ENCODE measurements at places on chromosomes 6 and 20. TPM values are rescaled to one million over a fixed set of nuclear protein-coding genes. Genes with fewer than 3 reads are reported as not detected.

GRCh38 chr20:12535316-12535715 is 473.5 kb upstream of the SPTLC3 start:
- H3K4me1 ChIP-seq = no peaks in the 10 kb centered on the region
- no peak for DNase-seq
- H3K36me3 ChIP-seq = no peaks in the 10 kb centered on the region

DNA sequence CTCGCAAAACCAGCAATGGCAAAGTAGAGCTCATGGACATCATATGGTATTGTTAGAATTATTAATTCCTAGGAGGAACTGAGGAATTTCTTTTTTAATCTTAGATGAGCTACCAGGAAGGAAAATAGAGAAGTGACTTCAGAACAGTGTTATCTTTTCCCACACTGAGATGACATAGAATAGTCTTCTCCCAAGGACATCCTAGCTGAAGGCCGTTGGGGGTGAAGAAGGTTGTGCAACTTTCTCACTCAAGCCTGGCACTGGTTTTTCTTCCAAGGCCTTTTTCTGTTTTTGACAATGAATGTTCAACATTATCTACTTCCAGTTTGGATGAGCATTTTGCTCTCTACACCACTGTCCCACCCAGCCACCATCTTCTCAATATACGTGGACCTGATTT is 35.8 kb upstream of the MAS1 start:
- DNase-seq = no peak
- no peaks in the 10 kb centered on the region for H3K36me3 ChIP-seq
- no peak overlapping the region for H3K27ac ChIP-seq
- H3K4me1 ChIP-seq = no peaks in the 10 kb centered on the region
- no peak overlapping the region for H3K4me3 ChIP-seq
- H3K27me3 ChIP-seq = peaks cover 22% of the 10 kb centered on the region

Gene MAP7
- total RNA-seq = 0.45 TPM

- H3K4me3 ChIP-seq = no peak overlapping the region
- peak overlapping the region; percentile 68 for H3K27ac ChIP-seq
- no peak for DNase-seq
Measured at GRCh38 chr6:42260396-42260888, 42.8 kb upstream of the MRPS10 start.

- H3K36me3 ChIP-seq = no peaks in the 10 kb centered on the region
- no peak overlapping the region for H3K4me3 ChIP-seq
- H3K4me1 ChIP-seq = no peaks in the 10 kb centered on the region
- H3K27me3 ChIP-seq = no peaks in the 10 kb centered on the region
- no peak for DNase-seq
Measured at GRCh38 chr6:162363757-162364156, 363.8 kb downstream of the PRKN start.

Measured in activated CD8-positive, alpha-beta T cell treated with anti-CD3 and anti-CD28 coated beads, Interleukin-2, amount 10 ng/mL, durations not matched to agents 7 days and 5 days (primary cell).